ENCODE measurements at places on chromosomes 7 and 10.
A peak's percentile ranks its signal among the peaks of the same experiment; 100 is the strongest.

- DNase-seq, result no peak
Measured at GRCh38 chr7:129285111-129285510, 60.3 kb downstream of the AHCYL2 start.

DNA sequence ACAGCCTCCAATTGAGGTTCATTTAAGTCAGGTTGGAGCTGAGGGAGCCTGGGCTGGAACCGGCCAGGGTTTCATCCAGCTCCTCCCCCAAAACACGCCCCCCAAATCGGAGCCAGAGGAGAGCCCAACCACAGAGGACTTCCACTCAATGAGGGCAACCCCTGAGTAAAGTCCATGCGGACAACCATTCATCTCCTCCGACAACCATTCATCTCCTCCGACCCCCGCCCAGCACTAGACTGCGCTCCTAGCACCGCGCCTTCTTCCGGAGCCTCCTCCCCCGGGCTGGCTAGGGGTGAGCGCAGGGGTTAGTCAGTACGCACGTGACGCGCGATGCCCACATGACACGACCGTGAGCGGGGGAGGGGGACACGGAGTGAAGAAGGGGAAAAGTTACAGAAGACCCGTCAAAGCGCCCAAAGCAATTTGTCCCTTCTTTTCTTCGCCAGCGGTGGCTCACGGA, 1.4 kb downstream of the MAGI2 start:
- peak; percentile 63 for DNase-seq

DNA sequence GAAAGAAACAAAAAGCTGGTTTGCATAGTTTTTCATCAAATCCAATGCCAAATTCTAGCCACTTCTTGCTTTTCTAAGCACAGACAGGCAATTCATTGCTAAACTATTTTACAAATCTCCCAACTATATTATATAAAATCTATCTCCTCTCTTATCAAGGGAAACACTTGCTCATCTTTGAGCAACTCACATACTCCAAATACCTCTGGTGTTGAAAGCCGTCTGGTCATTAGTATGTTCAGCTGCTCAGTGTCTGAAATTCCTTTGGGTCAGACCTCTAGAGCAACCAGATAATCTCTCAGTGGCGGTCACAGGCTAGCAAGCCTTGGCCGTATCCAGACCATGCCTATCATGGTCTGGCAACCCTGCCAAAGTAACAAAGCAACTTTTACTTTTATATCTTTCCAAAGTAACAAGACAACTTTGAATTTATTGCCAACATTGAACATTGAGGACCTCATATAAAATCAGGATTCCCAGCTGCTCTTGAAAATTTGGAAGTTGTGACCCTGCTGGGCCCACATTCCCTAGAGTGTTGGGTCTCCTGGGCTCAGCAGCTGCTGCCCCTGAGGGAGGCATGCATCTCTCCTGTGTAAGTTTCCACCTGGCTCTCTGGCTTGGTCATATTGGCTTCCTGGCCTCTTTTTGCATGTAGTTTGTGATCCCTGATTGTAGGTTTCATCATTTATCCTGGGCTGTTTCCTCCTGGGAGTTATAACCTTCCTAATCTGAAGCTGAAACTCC, 56.8 kb upstream of the LANCL2 start:
- no peak for DNase-seq

- DNase-seq, result no peak
Measured at GRCh38 chr7:22871661-22872060, 49.0 kb upstream of the TOMM7 start.

GRCh38 chr10:90403211-90404000, 454.4 kb downstream of the HTR7 start:
- no peak for DNase-seq

GRCh38 chr10:104622598-104623209, 18.4 kb upstream of the SORCS3 start:
- peak; percentile 2 for DNase-seq

DNA sequence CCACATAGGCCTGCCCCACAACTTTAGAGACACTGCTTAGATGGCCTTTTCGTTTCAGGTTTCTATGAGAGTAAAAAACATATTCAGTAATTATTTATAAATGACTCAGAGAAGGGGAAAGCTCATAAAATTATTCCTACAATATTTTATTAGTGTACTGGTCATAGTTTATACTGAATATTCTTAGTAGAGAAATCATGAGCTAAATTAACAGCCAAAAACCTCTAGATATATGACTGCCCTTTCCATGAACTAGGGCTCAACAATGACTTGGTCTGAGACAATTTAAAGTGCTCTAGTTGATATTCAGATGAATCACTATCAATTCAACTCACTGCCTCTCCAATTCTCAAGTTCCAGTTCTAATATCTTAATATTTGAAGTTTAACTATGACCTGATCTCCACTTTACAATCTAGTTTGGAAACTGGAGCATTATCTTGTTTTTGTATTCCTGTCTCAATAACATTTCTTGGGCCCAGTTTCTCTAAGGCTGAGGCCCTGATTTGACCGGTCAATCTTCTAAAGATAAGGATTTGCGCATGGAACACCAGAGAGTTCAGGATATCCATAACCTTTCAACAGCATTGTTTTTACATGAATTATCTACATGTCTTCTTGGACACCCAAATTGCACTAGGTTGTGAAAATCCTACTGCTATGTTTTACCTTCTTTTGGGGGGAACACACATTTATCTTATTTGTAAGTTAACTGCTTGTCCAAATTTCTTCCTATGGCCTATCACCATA, 141.6 kb downstream of the DGKB start:
- no peak for DNase-seq

DNA sequence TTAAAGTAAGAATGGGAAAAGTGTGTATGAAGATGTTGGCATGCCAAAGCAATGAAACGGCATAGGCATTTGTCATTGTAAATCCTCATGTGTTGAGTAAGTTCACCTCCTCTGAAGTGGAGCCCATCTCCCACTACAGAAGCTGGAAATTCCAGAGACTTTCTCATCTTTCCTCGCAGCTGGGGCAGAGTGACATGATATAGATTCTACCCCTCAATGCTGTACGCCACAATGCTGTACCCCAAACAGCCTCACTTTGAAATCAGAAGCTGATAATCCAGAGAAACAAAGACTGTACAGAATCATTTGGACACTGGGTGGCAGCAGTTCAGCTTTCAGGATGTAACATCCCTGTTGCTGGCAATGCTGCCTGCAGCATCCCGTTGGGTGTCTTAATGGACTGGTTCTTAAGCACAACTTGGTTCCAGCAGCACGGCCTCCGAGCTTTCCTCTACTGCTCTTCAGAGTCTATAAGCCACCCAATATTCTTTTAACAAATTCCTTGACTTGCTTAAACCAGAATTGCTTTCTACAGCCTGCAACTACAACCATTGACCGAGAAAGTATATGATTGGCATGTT, 18.8 kb downstream of the ZC3HAV1L start:
- peak; percentile 67 for DNase-seq

- no peak for DNase-seq
Measured at GRCh38 chr7:69399401-69399800, 198.9 kb upstream of the AUTS2 start.

- no peak for DNase-seq
Measured at GRCh38 chr7:382043-382400, 92.1 kb downstream of the FOXL3 start.

DNA sequence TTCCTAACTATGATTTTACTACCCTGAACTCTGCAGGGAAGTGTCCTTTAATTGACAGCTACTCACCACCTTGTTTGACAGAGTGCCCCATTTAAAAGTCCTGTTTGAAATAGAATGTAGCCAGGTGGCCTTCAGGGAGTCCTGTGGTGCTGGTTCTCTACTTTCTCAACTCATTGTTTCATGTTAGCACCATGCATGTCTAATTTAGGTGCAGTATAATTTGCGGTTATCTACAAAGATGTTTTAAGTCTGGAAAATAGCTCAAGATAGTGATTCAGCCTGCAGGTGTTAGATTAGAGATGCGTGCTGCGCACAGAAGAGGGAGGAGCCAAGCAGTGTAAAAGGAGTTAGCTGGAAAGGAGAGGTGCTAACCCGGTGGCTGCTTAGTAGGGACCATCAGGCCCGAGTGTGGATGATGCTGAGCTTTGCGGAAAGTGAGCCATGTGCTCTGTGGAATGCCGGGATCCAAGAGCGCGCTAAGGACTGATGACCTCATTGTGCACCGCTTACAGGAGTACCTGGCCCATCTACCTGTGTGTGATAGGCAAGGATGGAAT, 1.2 kb downstream of the CCM2 start:
- DNase-seq, result peak; percentile 5

DNA sequence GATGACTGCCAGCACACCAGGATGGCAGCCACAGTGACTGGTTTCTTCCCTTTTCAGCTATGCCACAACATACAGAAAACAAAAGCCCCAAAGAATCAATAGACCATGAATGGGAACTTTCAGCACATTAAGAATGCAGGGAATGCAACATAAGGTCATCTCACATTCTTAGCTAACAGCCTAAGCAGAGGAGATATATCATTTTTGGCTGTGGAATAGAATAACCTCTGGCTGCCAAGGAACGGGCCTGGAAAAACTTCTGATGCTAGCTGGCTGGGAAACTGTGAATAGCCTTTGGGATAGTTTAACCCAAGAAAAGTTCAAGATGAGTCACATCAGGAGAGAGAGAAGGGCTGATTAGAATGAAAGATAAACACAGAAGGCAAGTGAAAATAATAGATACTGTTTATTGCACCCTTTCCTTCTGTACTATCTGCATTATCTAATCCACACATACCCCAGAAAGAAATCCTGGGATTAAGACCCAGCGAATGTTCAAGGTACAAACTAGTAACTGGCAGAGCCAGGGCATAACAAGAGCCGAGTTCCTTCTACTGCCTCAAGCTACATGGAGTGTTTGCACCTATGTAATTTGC, 169.2 kb downstream of the SEMA3A start:
- DNase-seq, result no peak

GRCh38 chr10:17904564-17904963, 47.2 kb upstream of the SLC39A12 start:
- DNase-seq, result no peak

DNA sequence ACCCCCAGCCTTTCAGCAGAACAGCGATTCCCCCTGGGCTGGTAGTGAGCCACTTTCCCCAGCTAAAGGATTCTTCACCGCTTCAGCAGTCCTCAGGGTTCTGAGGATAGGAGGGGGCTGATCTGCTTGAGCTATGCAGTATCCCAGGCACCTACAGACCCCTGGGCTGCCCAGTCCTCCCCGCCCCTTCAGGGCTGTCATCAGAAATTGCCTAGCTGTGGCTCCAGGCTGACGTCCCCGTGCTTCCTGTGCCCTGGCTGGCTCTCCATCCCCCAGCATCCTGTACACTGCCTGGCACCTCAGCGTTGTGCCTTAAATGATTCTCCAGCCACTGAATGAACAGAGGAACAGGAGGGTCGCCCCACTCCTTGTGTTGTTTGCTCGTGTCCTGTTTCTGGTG, 38.4 kb upstream of the CDH23 start:
- DNase-seq, result no peak

DNA sequence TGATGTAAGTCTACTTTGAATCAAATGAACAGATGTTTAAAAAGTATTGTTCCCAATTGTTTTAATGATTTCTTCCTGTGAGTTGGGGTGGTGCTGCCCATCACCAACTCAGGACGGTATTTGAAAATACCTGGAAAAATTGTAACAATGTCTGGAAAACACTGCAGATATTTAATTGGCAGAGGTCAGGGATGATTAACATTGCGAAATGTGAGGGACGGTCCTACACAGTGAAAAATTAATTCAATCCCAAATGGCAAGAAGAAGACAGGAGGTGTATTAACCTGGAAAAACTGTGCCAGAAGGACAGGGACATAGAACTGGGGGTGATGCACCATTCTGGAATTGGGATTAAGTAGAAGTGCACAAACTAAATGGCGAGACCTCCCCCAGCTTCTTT, 29.6 kb downstream of the ANKIB1 start:
- no peak for DNase-seq

- no peak for DNase-seq
Measured at GRCh38 chr7:13057462-13058200, 370.2 kb downstream of the ARL4A start.

GRCh38 chr7:63073736-63074135, 924.9 kb upstream of the ZNF722 start:
- DNase-seq, result no peak

- no peak for DNase-seq
Measured at GRCh38 chr7:157194948-157195347, 56.2 kb downstream of the UBE3C start.

GRCh38 chr7:83413831-83414230, 235.1 kb downstream of the SEMA3E start:
- DNase-seq, result no peak

Measured in NCI-H748 treated with DMSO at 0.1 percent for 48 hours (cell line).